ENCODE measurements at places on chromosomes 1 and 21.

- no peak for DNase-seq
These were observed 25.7 kb downstream of the LDLRAD1 start for GRCh38 chr1:53992085-53992874.

DNA sequence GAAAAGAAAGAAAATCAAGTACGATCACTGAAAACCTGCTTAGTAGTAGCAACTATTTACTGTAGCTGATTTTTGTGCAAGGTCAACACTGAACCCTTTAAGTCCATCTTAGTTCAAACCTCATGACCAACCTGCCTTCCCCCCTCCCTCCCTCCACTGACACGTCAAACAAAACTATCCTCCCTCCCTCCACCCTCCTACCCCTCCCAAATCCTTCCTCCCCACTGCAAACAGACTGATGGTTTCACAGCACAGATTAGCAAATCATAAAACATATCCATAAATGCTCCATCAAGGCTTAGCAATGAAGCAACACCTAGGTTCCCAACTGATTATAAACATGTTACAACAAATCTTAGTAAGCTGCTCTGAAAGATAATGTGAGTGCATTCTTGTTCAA lies 164.3 kb upstream of the GREM2 start:
- DNase-seq: no peak

GRCh38 chr1:214665606-214666110 lies 62.7 kb downstream of the CENPF start:
- no peak for DNase-seq

DNA sequence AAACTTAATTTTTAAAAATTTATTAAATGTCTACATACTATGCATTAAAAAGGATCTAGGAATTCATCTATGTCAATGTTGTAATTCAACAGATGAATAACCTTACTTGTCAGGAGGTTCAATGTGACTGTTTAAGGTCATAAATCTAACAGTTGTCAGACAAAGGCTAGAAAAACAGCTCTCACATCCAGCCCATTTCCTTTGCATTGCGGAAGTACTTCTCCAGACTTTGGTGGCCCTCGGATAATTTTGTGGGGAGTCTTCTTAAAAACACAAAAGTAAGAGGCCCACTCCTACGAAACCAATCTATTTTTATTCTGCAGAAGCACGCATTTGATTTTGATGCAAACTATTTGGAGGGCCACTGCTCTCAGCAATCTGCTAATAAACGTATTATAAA lies 122.6 kb upstream of the CHRM3 start:
- DNase-seq: no peak

DNA sequence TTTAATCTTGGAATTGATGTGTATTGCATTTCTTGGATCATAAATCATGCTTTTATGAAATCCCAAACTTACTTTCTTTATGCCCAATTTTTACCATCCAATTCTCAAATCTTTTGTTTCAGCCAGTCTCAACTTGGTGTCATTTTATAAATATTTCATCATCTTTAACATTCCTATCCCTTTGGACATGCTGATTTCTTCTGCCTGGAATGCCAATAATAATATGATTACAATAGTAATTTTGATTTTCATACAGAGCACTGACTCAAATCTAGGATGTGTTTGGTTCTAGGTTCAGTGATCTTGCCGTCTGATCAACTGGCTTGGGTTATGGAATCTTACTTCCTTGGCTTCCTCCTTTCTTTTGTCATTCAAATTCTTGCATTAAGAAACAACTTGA lies 12.8 kb downstream of the RRP15 start:
- no peak for DNase-seq

- no peak for DNase-seq
These were observed 2.1 kb upstream of the LCE2B start for GRCh38 chr1:152683846-152684245.

- DNase-seq: peak; percentile 97
These were observed at the start of gene PTGS2 for GRCh38 chr1:186680245-186681061. TSS of gene PTGS2 (minus strand) at chr1:186680423. CDS start at chr1:186680290, 133 bp downstream.

- DNase-seq: no peak
These were observed 17.7 kb downstream of the MRPS6 start for GRCh38 chr21:34091032-34091431.

DNA sequence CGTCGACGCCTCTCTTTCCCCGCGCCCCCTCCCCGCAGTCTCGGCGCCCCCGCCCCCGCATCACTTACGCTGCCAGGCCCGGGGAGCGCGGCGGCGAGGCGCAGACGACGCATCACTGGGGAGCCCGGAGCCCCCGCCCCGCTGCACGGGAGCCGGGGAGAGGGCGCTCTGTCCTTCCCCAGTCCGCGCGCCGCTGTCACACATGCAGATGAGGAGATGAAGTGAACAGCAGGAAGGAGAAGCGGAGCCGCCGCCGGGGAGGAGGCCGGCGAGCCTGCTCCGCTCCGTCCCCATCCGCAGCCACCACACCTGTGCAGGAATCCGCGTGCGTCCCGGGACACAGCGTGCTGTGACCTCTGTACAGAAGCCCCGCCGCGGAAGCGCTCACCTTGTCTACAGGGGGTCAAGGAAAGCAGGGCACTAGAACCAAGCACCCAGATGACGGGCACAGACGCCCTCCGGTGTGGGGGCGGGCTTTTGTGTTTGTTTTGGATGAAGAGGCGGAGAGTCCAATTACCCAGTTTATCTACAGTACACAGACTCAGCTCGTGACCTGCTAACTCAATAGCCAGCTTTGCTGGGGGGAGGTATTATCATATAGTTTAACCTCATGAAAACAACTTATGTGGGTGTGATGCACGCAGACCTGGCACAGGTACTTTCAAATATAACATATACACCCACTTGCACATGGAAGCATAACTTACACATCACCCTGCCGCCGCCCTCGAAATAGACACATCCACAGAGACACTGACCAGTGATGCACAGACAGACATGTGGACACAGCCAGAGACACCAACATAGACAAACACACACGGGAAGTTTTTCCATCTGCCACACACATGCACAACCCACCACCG lies 12.4 kb downstream of the KLHDC8A start:
- DNase-seq: no peak

GRCh38 chr1:114956570-114956969 lies 73.1 kb upstream of the TSHB start:
- no peak for DNase-seq

DNA sequence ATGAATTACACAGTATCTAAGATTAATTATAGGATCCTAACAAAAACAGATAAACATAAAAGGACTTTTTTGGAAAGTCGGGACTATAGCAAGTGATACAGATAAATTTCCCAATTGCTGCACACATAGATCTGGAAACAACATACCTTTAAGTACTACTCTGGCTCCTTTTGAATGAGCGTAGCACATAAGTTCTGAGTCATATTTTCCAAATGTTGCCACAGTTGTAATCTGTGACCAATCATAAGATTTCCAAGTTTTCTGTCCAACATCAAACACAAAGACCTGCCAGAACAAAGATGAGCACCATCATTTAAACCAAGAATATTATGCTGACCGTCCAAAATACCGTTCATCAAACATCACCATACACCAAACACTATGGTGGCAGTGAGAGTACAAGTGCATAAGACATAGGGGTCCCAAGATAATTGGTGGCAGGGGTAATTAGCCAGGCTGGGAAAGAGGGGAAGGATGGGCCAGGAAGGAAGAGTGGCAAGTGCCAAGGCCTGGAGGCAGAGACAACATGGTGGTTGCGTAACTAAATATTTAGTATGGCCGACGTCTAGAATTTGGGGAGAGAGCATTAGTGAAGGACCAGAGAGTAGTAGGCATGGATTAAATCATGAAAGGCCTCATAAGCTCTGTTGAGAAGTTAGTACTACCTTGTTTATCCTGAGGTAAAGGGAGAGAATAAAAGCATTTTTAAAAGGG lies 3.6 kb downstream of the CTBS start:
- DNase-seq: peak; percentile 16

DNA sequence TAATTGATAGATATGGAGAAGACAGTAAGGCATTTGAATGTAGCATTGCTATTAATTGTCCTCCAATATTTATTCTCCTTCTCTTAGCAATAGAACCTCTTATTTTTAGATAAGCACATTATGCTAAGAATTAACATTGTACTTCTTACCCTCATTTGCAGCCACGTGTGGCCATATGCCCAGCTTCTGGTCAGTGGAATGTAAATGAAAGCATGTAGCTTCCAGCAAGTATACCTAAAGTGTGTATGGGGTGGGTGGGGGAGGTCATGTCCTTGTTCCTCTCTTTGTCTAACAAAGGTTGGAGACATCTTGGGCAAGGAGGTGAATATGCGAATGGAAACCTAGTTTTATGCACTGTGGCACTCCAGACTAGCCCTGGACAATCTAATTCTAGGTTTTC lies 133.6 kb upstream of the HMCN1 start:
- DNase-seq: no peak

DNA sequence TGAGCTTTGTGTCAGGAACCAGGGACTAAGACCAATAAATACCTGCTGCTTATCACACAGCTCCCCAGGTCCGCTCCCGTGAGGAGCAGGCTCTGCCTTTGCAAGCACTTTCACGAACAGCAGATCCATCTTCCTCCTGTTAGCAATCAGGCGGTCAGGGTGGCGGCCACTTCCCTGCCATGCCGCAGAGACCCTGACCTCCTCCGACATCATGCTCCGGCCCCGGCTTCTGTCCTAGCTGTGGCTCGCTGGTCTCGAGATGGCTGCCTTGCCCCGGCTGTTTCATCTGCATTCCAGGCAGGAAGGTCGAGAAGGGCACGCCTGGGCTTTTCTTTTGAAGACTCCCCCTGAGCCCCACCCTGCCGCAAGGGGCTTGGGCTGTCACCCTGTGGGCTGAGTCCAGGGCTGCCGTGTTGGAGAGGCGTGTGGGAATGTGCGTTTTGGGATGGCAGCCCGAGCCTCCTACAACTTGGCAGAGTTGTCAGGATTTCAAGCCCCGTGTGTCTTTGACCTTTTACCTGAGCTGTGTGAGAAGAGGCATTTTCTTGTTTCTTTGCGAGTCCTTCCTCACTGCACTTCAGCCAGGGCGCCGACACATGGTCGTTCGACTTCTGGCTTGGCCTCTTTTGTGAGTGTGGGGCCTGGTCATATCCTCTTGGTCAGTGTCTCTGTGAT lies 59.5 kb downstream of the AGPAT3 start:
- DNase-seq: no peak

DNA sequence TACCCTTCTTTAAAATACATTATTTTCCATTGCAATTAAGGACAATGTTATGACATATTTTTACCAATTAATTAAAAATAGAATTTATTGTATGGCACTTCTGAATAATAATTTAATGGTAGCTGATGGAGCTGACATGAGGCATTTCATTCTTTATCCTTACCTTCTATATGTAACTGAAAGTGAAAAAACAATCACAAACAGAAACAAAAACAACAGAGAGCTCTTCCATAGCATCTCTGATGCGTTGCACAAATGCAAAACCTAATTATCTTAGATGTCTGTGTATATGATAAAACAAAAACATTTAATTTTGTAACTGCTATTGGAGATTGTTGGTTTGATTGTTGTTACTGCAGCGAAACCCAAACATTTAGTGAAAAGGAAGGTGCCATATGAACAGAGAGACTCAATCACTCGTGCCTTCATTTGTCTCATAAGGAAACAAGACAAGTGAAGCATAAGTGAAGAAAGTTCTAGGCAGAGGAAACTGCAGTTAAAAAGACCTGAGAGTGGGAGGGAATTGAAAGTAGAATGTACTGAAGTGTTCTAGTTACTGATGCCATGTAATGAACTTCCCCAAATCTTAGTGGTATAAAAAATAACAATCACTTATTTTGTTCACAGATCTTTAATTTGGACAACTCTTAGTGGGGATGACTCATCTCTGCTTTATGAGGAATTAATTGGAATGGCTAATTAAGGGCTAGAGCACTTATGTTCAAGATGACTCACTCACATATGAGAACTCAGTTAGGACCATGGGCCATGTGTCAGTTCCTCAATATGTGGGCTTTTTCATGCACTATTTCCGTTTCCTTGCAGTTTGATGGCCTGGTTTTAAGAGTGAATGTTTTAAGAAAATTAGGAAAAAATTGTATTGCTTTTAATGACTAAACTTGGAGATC lies 245.0 kb upstream of the OLFM3 start:
- DNase-seq: no peak

DNA sequence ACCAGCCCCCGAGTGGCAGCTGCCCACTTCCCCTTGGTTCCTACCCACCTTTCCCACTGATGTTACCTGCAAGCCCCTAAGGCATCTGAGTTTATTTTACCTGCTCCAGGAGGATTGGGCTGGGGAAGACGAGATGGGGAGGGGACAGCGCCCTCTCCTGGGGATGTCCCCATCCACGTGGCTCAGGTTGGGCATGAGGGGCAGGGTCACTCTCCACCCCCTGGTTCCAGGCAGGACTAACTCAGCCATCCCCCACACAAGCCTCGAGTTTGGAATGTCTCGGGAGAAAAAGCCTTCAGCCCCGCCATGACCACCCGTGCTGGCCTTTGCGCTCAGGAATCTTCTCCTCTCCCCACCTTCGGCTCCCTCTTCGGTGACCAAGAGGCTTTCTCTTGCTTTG lies 90.0 kb downstream of the ARHGEF10L start:
- DNase-seq: no peak

GRCh38 chr1:185960422-185961321 lies 226.5 kb downstream of the HMCN1 start:
- no peak for DNase-seq

DNA sequence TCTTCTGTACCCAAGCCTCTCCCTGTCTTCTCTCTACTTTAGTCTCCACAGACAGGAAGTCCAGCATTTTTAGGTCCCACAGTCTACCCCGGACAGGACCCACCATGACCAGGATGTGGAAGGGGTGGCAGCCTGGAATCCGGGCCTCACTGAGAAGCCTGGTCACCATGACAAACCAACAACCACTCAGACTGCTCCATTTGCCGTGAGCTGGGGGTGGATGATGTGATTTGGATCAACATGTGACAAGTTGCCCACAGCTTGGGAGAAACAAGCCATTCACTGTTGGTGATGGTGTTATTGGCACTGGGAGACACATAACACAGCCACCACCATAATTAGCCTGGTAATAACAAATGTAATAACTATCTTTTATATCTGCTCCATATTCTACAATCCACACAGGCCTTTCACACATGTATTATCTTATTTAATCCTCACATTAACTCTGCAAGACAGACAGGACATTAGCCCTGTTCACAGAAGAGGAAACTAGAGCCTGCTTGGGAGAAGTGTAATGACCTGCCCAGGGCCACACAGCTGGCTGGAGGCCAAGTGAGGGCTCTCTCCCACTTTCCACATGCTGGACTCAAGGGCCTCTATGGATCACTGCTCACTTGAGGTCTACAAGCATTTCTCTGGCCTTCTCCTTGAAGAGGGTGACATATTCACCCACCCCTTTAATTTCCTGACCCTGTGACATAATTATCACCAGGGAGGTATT lies 22.9 kb downstream of the MEF2D start:
- no peak for DNase-seq

All from fibroblast of the conjunctiva (primary cell).